PC-3 (cell line): ENCODE measurements at places on chromosomes 5 and 9. TPM values are rescaled to one million over a fixed set of nuclear protein-coding genes. Genes with fewer than 3 reads are reported as not detected.

Gene PPP3R2
- total RNA-seq = not detected in 2 replicates

- no peak for DNase-seq
Measured at GRCh38 chr9:95273369-95274022, 44.0 kb downstream of the FANCC start.

- no peak for DNase-seq
Measured at GRCh38 chr5:142011572-142012185, 1.1 kb downstream of the GNPDA1 start.

DNA sequence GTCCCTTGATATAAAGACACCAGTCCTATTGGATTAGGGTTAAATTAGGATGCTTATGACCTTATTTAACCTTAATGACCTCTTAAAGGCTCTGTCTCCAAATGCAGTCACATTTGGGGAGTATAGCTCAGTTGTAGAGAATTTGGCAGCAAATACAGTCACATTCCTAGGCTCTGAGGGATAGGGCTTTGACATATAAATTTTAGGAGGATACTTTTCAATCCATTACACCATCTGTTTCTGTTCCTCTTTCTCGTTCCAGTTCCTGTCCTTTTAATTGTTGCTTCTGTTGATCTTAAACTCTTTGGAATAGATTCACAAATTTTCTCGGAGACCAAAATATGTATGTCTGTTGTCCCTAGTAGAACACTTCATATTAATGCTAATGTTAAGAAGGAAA is 390.0 kb upstream of the PCSK5 start:
- no peak for DNase-seq

DNA sequence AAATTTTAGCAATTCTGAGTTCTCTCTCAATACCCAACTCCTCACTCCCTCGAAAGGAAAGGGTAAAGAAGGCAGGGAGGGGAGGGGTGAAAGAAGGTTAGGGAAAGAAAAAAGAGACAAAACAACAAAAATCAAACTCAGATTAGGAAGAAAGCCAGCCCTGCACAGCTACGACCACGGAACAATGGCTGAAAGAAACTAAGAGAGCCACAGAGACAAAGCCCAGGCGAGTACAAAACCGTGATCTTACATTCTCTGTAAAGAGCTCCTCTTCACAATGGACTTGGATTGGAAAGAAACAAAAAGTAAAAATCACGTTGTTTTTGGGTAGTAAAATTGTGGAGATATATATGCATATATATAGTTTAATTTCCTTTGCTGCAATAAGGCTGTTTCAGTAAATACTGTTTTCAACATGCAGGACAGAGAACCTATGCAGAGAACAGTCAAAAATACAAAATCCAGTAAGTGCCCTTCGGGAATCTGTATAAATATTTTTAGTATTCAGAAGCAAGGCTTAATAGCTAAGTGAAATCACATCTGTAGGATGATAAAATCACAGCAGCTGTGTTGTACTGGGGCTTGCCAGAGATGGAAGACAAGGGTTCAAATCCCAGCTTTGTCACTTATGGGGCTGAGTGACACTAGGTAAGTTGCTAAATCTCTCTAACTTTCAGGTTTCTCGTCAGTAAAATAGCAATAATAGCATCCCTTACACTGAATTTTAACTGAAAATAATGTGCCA is 16.9 kb downstream of the PSMB7 start:
- no peak for DNase-seq

Gene C9orf153
- 1.9 TPM in 1 of 2 replicates, not detected in the other for total RNA-seq

DNA sequence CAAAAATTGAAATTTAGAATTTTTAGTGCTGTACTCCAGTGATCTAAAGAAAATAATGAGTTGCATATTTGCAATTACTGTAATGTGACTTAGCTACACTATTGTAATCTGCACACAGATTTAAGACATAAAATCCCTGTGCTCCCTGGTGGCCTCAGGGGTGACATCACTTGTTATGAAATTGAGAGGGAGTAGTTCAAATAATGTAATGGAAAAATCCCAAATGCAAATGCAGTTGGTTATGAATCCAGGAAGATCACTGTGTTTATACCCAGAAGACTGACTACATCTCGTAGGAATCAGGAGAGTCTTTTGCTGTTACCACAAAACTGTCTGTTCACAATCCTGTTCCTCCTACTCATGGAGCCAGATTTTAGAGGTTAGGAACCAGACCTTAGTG is 178.7 kb upstream of the FBXL17 start:
- peak; percentile 15 for DNase-seq
